ENCODE measurements at places on chromosomes 6 and 20. TPM values are rescaled to one million over a fixed set of nuclear protein-coding genes. Genes with fewer than 3 reads are reported as not detected.

GRCh38 chr20:11332381-11332780, 585.3 kb upstream of the BTBD3 start:
- DNase-seq, result no peak

- DNase-seq, result no peak
Measured at GRCh38 chr6:106092279-106092678, 6.1 kb downstream of the PRDM1 start.

DNA sequence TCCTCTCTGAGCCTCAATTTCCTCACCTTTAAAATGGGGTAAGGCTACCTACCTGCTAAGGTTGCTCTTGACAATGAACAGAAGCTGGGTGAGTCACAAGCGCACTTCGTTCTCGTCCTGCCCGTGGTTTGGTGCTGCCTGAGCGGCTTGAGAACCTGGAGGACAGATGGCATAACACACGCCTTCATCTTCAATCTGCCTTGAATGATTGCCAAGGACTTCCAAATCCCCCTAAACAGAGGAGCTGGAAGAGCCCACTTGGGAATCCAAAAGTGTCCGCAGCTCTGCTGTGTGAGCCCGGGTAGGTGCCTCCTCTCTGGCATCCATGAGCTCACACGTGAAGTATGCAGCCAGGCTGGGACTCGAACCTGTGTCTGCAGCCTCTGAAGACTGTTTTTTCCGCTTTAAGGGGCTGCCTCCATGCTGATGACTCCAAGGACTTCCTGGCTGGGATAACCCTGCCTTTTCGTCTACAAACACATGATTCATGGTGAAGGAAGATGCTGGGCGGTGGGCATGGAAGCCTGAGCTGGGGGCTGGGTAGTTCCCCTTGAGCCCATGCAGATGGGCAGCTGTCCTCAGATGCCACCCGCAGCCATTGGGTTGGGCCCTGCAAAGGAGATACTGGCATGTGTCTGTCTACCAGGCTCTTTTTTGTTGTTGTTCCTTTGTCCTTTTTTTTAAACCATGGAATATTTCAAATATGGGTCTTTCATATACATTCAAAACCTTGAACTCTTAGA, 25.3 kb upstream of the CSNK2A1 start:
- DNase-seq, result no peak

GRCh38 chr20:49594143-49594930, 26.4 kb upstream of the PTGIS start:
- DNase-seq, result no peak

Gene POPDC3
- 0.25 TPM for polyA plus RNA-seq

GRCh38 chr6:72022830-72023229, 136.5 kb downstream of the RIMS1 start:
- no peak for DNase-seq

Gene SFTA2
- 1.3 TPM for polyA plus RNA-seq

DNA sequence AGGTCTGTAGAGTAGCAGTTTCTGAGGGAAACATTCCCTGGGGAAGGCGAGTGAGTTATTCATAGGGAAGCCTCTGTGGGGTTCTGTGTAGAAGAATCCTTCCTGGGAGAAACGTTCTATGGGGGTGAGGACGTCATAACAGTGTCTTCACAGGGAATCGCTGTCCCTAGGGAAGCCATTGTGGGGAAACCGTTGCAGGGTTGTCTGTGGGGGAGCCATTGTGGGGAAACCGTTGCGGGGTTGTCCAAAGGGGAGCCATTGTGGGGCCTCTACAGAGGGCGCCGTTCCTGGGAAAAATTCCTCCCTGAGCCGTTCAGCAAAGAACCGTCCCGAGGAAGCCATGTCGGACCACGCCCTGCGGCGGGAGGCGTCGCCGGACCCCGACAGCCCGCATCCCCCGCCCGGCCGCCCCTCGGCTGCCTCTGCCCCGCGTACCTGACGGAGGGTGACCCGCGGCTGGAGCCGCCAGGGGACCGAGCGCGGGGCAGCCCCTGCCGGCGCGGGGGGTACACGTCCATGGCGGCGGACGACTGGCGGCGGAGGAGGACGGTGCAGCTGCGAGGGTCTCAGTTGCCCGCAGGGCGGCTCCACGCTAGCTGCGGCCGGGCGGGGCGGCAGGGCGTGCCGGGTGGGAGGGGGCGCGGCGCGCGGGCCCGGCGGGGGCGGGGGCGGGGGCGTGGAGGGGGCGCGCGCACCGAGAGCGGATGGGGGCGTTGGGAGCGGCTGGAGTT, at the start of gene DNAAF9:
TSS of gene DNAAF9 (minus strand) at position 630 of the 731 bp plus-strand sequence. CDS start at position 518, 112 bp downstream.
- DNase-seq, result peak; percentile 30

DNA sequence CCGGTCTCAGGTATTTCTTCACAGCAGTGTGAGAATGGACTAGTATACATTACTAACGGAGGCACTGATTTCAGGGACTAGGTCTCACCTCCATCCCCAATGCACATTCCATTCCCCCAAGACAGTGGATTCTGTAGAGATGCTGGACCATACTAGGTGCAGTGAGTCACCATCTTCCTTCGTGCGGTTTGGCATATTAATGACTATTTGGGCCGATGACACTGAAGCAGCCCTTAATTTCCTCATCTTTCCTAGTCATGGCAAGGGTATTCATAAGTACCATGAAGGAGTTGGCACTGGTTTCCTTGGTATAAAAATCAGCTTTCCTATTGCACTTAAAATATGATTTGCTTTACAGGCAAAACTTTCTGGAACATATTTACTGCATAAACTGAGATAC, 121.4 kb upstream of the TRAF3IP2 start:
- DNase-seq, result no peak

GRCh38 chr6:124742971-124743370, 219.3 kb upstream of the RNF217 start:
- no peak for DNase-seq

Gene FOXS1
- polyA plus RNA-seq, result 6.4 TPM

DNA sequence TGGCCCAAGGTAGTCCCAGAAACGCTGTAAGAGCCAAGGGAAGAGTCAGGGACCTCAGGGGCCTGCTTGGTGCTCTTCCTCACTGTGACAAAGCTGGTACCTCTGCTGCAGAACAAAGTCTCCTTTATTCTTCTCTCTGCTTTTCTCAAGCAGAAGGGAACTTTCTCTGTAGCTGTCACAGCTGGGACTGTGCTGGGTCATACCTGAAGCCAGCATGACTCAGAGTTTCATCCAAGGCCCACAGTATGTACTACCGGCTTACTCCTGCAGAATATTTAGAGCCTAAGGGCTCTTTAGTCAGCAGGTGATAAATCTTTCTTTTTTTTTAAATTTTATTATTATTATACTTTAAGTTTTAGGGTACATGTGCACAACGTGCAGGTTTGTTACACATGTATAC, 183.2 kb downstream of the TINAG start:
- DNase-seq, result no peak

All from left renal cortex interstitium (tissue), 4 donors.